Liver (tissue), 10 donors: ENCODE measurements at places on chromosomes 6 and 20.

DNA sequence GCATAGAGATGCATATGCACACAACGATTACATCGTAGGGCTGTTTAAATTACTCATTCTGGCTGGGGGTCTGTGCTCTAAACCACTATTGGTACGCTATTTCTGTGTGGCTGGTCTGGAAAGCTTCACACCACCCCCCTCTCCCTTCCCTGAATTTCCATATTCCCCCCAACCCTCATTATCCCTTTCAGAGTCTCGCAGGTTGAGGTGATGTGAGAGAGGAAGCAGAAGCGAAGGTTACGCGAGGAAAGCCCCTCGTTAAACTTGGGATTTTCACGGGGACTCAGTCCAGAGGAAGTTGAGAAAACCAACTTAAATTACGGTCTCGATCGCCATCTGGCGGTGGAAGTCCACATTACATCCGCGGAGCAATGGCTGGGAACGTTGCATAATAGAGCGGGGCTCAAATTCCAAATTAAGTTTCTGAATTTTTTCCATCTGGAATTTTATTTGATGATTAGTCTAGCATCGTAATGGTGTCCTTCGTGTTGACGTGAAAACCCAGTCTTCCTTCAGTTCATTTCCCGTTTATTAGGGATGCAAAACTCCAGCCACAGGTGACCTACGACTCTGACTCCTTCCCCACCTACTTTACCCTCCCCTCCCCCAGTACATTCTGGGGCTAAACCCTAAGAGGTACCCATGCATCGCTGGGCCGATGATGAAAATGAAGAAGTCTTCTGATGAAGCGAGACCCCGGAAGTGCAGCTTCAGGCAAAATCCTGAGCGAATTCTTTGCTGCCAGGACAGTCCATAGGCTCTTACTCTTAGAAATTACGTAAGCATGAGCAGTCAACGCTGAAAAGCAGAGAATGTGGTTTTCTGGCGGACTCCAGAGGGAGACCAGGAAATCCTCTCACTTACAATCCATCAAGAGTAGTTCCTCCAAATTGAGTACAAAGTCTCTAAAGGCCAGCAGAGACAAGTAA lies 19.7 kb downstream of the HLA-DOB start:
- DNase-seq = peak; percentile 83

- DNase-seq = no peak
Observed at GRCh38 chr6:13586603-13587542, 12.5 kb downstream of the SIRT5 start.

GRCh38 chr6:96015518-96016333 lies at the start of gene FUT9:
FUT9 (plus strand) TSS chr6:96015974; CDS start chr6:96203156, 187,182 bp downstream.
- no peak for DNase-seq

DNA sequence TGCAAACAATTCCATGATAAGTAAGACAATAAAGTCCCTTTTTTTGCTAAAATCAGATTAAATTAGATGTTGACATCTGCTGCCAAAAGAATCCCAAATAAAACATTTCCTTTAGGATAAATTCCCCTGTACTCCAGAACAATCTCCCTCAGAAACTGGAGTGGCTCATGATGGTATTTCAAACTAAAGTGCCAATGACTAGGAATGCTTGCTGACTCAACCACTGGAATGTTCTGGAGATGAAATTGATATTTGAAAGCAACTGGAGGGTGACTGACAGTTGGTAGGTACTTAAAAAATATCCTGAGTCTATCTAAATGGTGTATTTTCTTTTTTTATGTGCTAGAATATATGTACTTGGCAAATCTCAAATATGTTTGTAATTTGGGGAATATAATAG lies 350.1 kb upstream of the TSHZ2 start:
- DNase-seq = no peak

- no peak for DNase-seq
Observed at GRCh38 chr20:51412333-51412871, 130.1 kb downstream of the NFATC2 start.

GRCh38 chr6:46583081-46583480 lies 69.5 kb downstream of the CYP39A1 start:
- DNase-seq = no peak

DNA sequence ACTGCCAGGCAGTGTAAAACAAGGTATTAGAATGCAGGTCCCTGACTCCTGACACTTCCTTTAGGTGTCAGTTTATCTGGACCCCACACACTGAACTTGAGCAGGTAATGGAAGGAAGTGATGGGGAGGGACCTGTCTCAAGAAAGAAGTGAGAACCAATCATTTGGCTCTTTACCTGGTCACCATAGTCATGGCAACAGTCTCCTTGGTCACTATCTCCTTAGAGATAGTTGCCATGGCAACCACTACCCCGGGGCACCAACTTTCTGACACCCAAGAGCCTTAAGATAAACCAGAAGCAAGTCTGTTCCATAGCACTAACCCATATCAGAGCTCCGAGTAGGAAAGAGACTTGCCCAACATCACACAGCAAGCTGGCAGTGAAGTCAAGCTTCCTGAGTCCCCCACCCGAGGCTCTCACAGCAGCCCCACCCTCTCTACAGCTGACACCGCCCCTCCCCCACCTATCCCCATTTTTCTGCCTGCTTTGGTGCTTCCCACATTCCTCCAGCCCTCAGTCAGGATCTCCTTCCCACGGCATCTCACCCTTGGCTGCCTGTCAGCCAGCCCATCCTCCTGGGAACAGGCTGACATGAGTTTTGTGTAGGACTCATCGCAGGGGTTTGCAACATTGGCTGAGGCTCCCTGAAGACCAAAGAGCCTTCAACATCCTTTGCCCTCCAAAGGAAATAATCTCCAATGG lies 16.3 kb upstream of the HM13 start:
- DNase-seq = no peak

DNA sequence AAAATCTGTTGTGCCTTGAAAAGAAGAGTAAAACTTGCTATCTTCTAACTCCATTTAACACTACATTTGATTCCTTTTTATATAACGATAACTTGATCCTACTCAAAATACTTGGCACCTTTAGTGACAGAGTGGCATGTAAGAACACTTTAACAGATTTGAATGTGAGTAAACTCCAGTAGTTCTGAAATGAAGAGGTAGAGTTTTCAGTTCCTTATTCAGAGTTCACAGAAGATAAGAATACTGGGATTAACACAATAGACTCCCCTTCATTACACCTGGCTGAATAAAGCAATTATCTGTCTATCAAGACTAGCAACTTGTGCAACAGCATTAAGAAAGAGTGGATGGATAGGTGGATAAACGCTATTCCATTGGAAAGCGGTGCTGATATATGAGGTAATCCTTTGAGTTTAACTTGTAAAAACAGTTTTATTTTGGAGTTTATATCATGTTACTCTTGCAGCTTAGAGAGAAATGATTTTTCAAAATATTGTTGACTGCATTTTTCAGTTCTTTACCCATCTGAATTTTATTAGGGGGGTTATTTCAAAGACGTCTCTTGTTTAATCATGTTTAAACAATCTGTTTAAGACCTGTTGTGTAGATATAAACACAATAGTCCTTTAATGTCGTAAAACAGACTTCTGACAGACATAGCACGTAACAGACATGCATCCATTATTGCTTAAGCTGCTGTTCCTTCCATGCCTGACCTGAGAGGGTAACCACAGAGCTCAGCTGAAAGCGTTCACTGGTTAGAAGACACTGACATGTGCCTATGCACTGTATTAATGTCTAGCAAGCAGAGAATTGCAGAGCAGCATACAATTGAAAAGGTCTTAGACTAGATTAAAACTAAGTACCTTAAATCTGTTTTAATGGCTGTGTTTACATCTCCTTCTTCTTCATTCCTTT lies 102.4 kb upstream of the SUPT3H start:
- DNase-seq = no peak

GRCh38 chr6:165939601-165940290 lies 227.9 kb downstream of the TBXT start:
- no peak for DNase-seq

GRCh38 chr20:1119128-1119505 lies 715 bp downstream of the PSMF1 start:
- DNase-seq = no peak

DNA sequence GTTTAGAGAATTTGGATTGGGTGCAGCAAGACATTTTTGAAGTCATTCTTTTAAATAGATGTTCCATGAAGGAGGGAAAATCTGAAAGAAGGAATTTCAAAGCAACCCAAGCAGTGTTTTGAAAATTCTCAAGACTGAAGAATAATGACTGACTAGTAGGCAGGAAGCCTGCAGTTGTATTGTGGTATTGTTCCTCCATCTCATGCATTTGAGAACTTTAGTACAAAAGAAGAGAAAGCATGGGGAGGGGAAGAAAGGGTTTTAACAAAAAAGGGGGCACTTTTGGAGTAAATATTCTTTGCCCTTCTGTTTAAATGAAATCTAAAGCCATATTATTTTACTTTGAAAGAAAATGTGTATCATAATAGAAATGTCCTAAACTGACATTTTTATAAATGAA lies 6.6 kb downstream of the NCOA3 start:
- no peak for DNase-seq

GRCh38 chr6:129104131-129104530 lies 221.2 kb downstream of the LAMA2 start:
- DNase-seq = no peak

- DNase-seq = no peak
Observed at GRCh38 chr6:167745670-167746389, 80.9 kb upstream of the AFDN start.

- no peak for DNase-seq
Observed at GRCh38 chr6:159440349-159440748, 252.7 kb downstream of the SOD2 start.
